ENCODE measurements at places on chromosomes 3 and 15.

- no peak for DNase-seq
Observed at GRCh38 chr3:43873723-43874122, 183.0 kb downstream of the ABHD5 start.

DNA sequence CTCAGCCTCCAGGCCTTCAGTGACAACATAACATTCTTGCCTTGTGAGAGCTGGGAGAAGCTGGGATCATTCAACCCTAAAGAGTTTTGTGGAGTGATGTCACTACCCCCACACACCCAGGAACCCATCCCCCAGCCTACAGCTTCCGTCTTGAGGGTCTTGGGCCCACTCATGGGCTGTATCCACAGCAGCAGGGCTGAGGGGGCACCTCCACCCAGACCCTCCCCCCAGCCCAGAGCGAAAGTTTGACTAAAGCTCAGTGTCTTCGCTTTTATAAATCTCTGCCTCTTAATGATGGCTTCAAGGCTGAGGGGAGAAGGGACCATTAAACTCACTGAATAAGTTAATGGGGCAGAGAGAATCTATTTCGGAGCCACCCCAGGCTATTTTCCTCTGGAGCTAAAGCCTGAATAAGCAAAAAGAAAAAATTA, 23.8 kb downstream of the NTRK3 start:
- DNase-seq: no peak

DNA sequence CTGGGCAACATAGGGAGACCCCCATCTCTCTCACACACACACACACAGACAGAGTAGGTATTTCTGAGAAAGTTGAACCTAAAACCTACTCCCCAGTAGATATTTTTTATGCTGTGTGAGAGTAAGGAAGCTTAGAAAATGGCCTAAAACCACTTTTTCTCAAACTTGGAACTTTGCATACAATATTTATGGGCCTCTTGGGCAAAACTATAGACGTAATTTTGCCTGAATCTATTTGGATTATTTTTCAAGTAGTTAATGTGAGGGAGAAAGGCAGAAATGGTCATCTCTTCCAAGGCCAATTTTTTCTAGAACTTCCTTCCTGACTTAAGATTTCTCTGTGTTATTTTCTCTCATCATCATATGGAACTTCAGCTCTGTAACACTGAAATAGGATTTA, 81.7 kb downstream of the ZNF609 start:
- no peak for DNase-seq

DNA sequence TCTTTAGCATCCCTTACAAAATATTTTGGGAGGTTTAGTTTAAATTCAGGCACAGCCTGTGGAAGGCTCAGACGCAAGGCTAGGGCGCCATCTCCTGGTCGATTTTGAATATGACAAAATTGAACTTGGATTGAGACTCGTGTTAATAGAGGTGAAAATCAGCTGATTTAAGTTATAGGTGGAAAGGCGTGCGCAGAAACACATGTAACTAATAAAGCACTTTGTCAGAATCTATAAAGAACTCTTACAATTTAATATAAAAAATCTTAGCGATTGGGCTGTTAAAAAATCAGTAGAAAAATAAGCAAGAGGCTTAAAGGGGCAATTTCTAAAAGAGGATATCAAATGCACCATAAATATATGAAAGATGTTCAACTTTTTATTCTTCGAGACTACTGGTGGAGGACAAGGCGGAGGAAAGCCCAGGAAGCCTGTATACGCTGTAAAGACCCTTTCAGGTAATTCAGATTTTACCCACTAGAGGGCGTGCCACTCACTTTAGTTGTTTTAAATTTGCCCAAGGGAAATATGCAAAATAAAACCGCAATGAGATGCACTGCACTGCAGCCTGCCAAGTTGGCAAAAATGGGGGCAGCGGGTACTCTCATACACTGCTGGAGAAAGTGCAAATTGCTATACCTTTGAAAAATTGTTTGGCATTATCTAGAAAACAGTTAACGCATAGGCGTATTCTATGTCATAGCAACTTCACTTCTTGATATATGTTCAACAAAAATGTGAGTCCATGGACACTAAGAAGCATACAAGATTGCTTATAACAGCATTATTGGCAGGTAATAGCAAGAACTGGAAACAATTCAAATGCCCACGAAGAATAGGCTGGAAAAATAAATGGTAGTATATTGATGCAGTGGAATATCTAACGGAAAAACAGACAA, 64.7 kb downstream of the SLC30A4 start:
- DNase-seq: peak; percentile 53

DNA sequence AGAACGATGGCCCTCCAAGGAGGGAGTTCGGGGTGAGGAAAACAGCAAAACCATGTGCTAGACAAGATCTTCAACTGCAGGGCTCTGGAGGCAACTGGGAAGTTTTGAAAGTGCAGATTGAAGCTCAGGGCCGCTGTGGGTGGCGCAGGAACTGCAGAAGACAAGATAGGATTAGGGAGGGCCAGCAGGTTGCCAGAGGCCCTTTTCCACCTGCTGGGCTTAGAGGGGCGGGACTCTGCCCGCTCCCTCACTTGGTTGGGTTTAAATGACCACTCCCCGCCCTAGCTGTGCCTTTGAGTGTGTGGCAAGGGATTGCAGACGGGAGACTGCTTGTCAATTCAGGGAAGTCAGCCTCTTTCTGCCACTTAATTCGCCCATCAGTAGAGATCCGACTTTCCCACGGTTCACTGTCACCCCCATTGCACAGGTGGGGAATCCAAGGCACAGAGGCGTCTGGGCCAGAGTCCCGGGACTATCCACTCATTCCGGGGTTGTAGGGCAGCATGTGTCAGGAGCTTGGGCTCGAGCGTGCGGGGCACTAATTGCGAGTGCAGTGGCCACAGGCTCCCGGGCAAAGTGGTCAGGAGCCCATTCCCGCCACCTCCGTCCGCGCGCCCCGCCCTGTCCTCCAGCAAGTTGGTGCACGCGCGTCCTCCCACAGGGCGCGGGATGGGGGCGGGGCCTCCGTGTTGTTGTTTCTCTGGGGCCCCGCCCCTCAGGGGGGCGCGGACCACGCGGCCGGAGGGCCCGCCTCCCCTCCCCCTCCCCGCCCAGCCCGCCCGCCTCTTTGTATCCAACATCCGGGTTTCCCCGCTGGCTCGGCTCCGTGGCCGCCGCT, at the start of gene ACVR2B:
Gene ACVR2B, plus strand, starts transcription at position 816 of the 838 bp plus-strand sequence. CDS start 433 bp downstream, outside the sequence.
- peak; percentile 42 for DNase-seq

DNA sequence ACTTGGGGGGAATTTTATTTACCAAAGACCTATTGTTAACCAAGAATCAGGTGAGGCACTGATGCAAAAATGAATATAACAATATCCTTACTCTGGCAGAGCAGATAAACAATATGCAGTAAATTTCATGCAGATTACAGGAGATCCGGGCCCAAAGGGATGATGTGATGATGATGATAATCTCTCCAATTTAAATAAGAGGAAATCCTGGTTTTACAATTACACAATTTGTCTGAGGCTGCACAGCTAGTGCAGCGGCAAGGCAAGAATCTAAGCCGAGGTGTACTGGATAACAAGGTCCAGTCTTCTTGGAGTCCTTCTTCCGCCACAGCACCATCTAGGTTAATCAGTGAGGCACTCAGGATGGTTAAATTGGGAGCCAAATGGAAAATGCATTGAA, 2.4 kb upstream of the MESD start:
- no peak for DNase-seq

DNA sequence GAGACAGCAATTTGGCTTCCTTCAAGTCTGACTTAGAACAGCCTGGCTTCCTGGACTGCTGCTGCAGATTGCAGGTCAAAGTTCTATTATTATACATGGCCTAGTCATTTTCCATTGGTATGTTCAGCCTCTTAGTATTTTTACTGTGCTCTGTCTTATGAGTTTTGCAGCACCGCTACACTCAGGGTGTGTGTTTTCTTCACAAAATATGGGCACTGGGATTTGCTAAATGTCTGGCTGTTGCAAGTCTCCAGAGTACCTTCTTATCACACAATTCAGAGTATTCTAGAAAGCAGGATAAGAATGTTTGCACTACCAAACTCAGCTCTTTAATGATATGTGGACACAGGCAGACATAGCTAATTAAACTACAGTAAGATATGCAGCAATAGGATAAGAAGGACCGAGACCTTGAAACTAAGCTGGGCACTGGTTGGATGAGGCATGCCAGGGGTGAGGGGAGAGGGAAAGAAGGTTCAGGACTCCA, 203.0 kb upstream of the PDZRN3 start:
- no peak for DNase-seq

GRCh38 chr15:64856429-64857145, 14.9 kb downstream of the PLEKHO2 start:
- no peak for DNase-seq

DNA sequence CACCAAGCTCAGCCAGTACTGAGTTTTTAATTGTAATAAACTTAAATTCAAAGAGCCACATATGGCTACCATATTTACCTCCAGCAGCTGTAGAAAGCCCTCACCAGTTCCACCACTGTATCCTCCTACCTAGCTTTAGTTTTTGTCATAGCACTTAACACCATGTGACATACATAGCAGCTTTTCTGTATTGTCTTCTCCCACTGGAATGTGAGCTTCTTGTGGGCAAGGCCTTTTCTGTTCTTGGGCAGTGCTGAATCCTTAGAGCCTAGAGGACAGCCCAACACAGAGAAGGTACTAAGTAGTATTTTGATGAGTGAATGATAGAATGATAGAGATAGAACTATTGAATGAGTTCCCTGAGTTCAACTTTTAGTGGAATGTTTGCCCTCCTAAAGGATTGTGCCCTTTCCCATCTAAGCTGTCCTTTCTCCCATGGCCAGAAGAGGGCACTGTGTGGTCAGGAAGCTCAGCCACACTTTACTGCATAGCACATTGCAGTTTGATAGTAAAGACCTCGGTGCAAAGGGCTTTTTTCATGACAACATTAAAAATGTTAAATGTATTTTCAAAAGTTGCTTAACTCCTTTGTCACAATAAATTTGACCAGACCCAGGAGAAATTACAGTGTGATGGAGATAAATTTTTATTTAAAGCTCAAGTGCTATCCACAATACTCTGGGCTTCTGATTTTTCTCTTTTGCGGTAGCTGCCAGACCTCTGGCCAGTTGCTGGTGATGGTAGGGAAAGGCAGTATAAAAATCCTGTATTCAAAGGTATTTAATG, 115.8 kb downstream of the GHSR start:
- no peak for DNase-seq

DNA sequence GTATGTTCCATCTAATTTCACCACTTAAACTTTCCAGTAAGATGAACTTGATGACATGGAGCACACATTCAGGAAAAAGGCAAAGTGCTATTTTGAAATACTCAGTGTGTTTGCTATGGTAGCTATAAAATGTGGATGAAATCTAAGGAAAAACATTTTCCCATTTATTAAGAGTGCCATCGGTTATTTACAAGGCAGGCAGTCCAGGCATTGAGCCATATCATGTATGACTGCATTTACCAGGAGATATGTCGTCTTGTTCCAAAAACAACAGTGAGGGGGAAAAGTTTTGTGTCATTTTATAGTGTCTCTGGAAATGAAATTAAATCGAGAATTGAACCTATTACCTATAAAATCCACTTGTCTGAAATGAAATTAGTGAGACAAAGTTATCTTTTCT, 13.7 kb downstream of the ANXA2 start:
- DNase-seq: no peak

DNA sequence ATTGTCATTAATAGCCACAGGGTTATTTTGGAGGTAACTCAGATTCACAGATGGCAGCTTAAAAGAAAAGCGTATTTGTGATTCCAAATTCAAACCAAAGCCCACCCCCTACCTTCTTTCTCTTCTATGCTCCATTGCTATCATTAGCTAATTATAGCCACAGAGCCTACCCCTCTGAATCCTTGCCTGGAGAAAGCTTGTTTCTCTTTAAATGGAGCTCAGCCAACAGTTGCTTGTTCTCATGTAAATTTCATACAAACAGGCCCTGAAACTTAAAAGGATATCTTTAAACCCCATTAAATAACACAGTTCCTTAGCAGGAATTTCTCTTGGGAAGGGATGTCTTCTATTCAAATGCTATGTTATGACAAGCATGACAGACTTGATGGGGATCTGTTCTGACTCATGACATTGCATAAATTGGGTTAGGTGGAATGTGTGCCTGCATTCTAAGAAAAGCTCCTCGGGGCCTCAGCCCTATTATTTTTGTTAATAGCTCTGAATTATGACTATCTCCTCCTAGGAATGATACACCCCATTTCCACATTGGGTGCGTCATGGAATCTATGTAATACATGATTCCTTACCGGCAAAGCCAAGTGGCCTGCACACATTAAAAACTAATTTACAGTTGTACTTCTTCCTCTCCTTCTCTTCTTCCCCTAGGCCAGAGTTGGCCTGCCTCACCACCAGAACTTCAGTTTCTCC, 265.8 kb downstream of the TAFA4 start:
- peak; percentile 13 for DNase-seq

DNA sequence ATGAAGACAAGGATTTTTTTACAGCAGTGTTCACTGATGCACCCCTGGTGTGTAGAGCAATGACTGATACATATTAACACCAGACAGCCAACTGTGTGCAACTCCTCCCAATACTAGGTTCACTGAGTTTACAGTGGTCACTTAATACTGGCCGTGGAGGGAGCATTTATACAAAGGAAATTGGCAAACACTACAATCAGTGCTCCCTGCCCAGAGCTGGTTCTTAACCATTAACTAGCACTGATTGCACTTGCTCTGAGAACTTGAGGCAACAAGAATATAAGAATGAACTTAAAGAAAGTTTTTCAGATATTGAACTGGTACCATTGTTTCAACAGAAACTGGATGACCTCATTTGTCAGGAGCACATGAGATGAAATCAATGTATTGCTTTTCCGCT, 110.6 kb downstream of the MAGI1 start:
- no peak for DNase-seq

DNA sequence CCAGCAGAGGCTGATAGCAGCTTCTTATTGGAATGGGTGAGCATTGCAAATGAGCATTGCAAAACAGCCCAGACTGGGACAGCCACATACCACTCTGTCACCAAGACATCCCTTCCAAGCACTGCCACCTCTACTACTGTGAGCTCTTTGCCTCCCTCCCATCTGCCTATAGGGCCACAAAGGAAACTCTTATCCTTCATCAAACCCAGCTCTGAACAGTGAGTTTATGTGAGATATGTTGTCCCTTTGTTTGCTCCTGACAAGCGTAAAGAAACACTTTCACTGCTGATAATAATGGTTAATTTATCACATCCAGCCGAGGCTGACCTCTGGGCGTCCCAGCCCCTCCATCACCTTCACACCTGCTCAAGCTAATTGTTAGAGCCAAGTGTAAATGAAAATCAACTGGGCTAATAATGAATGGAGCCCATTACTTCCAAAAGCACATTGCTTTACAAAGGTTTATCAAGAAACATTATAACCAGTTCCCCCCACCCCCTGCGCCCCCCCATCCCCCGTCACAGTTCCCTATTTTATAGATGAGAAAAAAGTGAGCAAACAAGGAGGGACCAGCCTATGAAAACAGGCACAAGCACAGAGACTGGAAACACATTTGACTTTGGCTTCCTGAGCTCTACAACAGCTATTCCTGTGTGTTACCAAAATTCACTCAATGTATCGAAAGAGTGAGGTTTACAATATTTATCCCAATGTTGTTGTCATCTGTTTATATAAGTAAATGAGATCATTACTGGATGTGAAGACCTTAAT, 146.3 kb downstream of the ANXA2 start:
- no peak for DNase-seq

- no peak for DNase-seq
Observed at GRCh38 chr3:124431331-124431994, 298.8 kb upstream of the UMPS start.
